ENCODE measurements at places on chromosomes 6 and 20.

- H3K27ac ChIP-seq, result no peak overlapping the region
- peaks cover 5% of the 10 kb centered on the region for H3K36me3 ChIP-seq
- no peak overlapping the region for H3K4me3 ChIP-seq
- DNase-seq, result no peak
- no peaks in the 10 kb centered on the region for H3K4me1 ChIP-seq
Observed at GRCh38 chr6:107870381-107870780, 46.3 kb upstream of the SCML4 start.

DNA sequence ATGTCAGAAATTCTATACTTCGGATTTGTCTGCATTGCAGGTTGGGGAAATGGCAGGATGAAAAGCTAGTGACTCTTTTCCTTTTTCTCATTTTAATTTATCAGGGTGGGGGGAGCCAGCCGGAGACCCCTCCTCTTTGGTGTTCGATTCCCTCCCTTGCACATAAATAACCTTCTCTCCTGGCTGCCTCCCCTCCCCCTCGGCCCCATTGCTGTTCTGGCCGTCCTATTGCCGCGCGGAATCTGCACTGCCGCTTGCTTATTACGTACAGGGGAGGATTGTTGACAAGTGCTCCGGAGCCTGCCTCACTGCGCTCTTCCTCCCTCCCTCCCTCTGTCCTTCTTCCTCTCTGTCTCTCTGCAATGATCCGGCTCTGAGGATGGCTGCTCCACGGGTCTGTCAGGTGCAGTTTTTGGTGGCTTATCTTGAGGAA lies 154.7 kb downstream of the JARID2 start:
- no peaks in the 10 kb centered on the region for H3K4me1 ChIP-seq
- H3K36me3 ChIP-seq, result no peaks in the 10 kb centered on the region
- no peaks in the 10 kb centered on the region for H3K27me3 ChIP-seq
- peak overlapping the region; percentile 38 for H3K4me3 ChIP-seq
- DNase-seq, result no peak

GRCh38 chr20:45012682-45013302 lies 46.5 kb downstream of the STK4 start:
- H3K4me1 ChIP-seq, result no peaks in the 10 kb centered on the region
- no peak overlapping the region for H3K27ac ChIP-seq
- H3K4me3 ChIP-seq, result no peak overlapping the region
- no peaks in the 10 kb centered on the region for H3K27me3 ChIP-seq
- H3K36me3 ChIP-seq, result no peaks in the 10 kb centered on the region

DNA sequence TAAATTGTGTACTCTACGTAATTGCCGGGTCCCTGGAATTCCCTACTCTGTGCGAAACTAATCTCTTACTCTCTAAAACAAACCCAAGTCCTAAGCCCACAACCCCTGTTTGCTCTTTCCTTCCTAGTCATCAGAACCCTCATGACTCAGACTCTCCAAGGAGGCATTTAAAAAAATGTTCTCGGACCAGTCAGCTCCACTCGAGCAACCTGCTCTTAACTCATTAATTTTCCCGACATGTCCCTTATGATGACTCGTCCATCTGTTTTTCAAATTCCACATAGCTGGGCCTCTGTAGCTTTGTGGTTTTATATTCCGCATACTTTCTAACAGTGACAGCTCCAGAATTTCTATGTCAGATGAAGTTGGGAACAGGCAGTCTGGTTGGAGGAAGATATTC lies 2.6 kb upstream of the MUC22 start:
- no peaks in the 10 kb centered on the region for H3K4me1 ChIP-seq
- H3K27ac ChIP-seq, result peak overlapping the region; percentile 78
- no peak overlapping the region for H3K4me3 ChIP-seq
- no peaks in the 10 kb centered on the region for H3K36me3 ChIP-seq

Measured in breast epithelium (tissue), 4 donors.